Activated CD4-positive, alpha-beta T cell treated with anti-CD3 and anti-CD28 coated beads, Interleukin-2, amount 50 U/mL, for 4 hours (primary cell): ENCODE measurements at places on chromosomes 4 and X.

DNA sequence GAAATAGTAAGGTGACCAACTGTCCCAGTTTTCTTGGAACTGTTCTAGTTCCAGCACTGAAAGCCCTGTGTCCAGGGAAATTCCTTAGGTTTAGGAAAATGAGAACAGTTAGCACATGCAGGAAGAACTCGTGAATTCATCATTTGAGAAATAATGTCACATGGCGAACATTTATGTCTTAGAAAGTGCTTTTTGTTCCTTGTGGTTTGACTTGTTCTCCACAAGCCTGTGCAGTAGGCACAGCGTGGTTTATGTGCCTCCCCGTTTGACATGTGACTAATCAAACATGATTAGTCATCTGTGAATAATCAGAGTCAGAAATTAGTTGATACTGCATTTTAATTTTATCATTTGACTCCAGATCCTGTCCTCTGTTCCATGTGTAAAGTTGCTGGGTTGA is 556.0 kb upstream of the CPEB2 start:
- no peak for DNase-seq

GRCh38 chrX:100980608-100981497 is 11.3 kb downstream of the ARL13A start:
- no peak for DNase-seq

GRCh38 chrX:47936224-47936939 is 67.4 kb downstream of the ZNF182 start:
- no peak for DNase-seq

DNA sequence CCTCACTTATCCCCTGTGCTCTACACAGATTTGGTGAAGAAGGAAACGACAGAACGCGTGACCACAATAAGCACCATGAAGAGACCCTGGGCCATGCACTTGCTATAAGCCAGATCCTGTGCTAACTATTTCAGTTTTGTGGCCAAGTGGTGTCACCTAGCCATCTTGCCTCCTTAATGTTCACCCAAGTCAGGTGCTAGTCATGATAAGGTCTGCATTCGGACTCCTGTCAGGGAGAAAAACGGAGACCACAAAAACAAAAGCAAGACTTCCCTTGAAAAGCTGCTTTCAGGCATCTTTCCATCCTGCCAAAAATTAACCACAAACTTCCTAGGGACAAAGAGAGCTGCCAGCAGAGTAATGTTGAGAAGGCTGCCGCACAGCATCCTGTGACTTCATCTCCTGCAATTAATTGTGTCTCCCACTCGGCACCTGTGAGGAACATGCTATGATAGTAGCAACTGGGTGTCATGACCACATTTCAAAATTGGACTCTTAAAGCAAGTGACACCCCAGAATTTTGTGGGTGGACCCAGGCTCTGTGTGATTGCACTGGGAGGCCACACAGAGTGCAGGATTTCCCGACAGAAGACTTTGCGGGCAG is 8.8 kb upstream of the IDS start:
- no peak for DNase-seq

DNA sequence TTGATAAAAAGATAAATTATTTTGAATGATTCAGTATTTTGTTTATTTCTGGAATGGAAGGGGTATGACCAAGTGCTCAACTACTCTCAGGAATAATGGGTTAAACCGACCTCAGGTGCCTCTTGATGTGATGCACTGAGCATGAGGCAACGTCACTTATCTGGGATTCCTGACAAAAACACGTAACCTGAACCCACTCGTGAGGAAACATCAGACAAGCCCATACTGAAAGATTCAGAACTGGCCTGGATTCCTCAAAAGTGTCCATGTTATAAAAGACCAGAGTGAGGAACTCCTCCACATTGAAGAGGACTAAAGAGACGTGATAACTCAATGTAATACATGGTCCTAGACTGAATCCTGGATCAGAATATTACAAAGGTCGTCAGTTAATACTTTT is 144.0 kb downstream of the FNIP2 start:
- no peak for DNase-seq

DNA sequence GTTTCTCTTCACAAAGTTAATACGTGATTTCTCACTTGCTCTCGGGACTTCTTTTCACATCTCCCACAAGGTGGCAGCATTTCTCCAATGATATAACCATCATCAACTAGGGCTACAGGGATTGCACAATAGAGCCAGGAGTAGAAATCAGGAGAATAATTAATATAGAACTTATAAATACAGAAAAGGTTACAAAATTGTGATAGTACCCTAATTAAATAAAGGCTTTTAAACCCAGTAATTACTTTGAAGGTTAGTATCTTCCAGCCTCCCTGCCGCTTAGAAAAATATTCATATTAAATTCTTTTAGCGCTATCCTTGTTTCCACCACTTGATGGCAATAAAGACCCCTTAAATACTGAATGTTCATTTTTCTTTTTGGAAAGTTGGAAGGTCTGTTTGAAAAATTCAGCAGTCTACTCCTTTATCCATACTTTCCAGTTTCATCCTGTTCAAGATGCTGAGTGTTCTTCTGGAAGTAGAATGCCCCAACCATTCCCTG is 65.8 kb downstream of the RASGEF1B start:
- no peak for DNase-seq

DNA sequence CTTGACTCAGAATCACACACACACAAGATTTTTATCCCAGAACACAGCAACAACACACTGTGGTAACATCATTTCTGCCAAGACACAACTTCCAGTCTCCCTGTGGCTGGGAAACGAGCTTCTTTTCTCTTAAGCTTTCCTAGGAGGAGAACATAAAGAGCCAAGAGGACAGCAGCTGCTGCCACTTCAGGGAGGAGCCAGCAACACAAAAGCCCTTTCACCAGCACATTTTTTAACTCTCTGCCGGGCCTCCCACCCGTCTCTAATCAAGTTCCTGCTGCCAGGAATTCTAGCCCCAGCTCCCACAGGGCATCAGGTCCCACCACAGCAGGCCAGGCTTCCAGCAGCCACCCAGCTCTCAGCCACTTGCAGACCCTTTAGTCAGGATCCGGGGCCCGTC is 22.4 kb downstream of the FAT1 start:
- DNase-seq = no peak

- no peak for DNase-seq
Measured at GRCh38 chr4:105002278-105002677, 144.4 kb upstream of the TET2 start.

DNA sequence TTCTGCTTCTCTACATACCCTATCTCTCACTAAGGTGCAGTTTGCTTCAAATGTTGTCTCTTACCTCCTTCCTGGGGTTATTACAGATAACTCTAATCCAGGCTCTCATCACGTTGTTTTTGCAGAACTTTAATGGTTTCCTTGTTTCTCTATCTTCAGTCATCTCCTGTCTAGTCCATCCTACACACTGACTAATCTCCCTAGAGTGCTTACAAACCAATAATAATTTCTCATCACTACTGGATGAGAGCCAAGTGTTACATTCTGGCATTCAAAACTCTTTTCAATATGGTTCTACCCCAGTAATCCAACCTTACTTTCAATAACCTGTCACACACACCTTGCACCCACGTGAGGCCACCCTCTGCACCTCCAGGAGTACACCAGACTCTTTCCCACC is 86.1 kb downstream of the SYNPO2 start:
- DNase-seq = no peak

- no peak for DNase-seq
Measured at GRCh38 chr4:177010418-177010817, 217.7 kb upstream of the VEGFC start.

GRCh38 chr4:80124246-80125211 is 51.5 kb upstream of the ANTXR2 start:
- no peak for DNase-seq

DNA sequence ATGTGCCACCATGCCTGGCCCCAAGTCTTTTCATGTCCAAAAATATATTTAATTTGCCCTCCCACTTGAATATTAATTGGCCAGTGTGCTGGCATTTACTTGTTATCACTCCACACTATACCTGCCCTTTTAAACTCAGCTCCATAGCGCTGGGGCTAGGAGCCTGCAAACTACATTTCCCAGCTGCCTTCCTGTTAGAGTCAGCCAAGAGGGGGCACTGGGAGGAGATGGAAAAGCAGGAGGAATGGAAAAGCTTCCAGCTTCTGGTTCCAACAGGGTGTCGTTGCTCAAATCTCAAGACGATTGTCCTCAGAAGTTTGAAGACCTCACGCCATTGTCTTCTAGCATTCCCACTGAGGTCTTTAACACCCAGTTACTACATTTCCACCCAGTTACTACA is 315.5 kb downstream of the BCOR start:
- DNase-seq = no peak

- DNase-seq = no peak
Measured at GRCh38 chr4:67634741-67635140, 66.2 kb downstream of the UBA6 start.

DNA sequence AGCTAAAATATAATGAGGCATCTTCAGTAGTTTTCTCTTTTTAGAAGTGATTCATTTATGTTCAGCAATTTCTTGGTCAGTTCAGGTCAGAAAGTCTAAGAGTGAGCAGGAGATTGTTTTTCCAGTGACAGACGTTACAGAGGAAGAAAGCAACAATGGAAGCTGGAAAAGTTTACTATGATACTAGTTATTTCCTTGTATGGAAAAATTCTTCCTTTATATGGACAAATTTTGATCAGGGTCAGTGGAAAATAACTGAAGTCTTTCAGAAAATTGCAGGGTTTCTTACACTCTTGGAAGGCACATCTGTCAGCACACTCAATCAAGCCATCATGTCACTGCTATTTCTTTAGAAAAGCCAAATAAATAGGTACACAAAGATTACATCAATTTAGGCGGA is 1120.7 kb downstream of the FAT4 start:
- DNase-seq = no peak

GRCh38 chr4:6113641-6114040 is 86.7 kb downstream of the JAKMIP1 start:
- DNase-seq = no peak

- DNase-seq = no peak
Measured at GRCh38 chr4:30867427-30867826, 147.3 kb downstream of the PCDH7 start.

DNA sequence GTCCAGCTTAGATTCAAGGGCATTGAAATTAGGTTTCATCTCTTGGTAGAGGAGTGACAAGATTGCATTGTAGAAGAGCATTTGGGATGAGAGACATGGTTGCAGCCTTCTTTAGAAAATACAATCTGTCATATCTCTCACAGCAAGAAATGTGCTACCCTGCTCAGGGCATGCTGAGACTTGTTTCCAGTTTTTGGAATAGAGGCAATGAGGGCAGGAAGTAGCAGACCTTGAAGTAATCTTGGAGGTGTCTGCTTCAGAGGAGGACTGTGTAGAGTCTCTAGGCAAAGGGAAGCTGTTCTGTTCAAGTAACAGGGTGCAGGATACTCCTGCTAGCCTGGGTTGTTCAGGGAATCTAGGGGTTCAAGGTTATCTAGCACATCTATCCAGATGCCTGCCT is 116.1 kb upstream of the ZNF827 start:
- DNase-seq = no peak

- DNase-seq = no peak
Measured at GRCh38 chrX:21926527-21927278, 13.8 kb upstream of the SMS start.

GRCh38 chrX:115018944-115019343 is 1.5 kb upstream of the IL13RA2 start:
- DNase-seq = no peak

GRCh38 chr4:151429957-151430570 is 21.1 kb downstream of the FHIP1A start:
- DNase-seq = no peak

DNA sequence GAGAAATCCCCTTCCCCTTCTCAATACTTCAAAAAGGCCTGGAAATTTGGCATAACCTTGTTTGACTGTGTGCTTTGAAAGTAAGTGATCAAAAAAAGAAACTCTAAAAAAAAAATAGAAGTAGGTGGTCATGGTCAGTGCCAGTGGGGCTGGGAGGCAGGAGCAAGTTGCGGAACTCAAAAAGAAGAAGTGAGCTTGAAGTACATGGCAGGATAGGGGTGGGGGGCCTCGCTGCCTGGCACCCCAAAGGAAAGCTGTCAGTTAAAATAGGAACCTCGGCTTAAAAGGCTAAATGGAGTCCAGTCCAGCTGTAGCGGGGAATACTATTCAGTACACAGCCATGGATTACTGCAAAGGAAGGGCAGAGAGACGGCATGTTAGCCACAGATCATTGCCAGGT is 12.2 kb upstream of the NKRF start:
- DNase-seq = no peak

GRCh38 chr4:148735432-148736155 is 293.4 kb upstream of the NR3C2 start:
- no peak for DNase-seq

DNA sequence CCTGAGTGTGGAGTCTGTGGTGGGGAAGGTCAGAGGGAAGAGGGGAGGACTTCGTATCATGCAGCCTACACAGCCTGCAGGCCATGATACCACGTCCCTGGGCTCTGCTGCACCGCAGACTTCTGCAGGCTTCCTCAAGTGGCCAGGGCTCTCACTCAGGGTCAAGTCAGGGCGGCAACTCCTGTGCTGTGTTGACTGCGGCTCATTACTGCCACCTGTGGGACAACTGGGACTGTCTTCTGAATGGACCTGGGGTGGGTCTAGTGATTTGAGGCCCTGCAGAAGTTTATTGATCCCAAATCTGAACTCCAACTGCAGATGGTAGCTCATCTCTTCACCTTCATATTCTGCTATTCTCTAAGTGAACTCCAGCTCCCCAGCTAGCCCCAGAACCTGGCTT is 167.1 kb downstream of the NSUN7 start:
- DNase-seq = no peak

DNA sequence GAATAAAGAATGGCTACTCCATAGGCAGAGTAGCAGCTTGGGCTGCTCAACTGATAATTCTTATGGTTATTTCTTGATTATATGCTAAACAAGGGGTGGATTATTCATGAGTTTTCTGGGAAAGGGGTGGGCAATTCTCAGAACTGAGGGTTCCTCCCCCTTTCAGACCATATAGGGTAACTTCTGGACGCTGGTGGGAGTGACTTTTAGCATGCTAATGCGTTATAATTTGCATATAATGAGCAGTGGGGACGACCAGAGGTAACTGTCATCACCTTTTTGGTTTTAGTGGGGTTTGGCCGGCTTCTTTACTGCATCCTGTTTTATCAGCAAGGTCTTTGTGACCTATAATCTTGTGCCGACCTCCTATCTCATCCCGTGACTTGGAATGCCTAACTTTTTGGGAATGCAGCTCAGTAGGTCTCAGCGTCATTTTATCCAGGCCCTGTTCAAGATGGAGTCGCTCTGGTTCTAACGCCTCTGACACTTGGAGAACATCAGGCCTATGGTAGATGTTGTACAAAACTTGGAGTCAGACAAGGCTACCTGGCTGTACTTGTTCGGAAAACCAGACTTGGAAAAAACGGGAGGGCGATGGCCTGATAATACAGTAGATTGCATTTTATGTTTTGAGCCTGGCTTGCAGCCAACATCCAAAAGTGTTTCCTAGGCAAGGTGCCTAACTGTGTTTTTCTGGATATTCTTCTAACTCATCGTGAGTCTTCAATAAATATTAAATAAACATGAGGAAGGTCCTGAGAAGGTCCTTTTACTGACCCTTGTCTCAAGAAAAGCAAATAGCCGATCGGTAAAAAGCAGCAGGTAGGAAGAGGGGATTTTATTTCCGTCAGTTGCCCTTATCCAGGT is 1.8 kb upstream of the TMEM164 start:
- DNase-seq = no peak
